Naive B cell (primary cell): ENCODE measurements at places on chromosomes 4 and X.

DNA sequence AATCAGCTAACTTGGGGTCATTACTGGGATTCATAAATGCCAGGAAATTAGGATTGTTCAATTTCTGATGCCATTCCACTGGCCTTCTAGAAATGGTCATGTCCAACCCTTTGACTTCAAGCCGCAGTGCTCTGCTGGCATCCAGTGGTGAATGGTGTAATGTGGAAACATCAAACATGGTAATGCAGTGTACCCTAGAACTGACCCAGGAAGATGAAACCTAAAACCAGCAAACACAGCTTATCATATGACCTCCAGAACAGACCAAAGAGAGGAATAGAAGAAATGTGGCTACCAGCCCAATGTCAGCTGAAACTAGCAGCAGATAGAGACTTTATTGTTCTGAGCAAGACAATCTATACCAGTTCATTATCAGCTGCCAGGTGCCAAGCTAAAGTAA, 13.8 kb downstream of the CXCL13 start:
- no peak for DNase-seq

- no peak for DNase-seq
Measured at GRCh38 chr4:74278490-74278889, 29.8 kb upstream of the EPGN start.

GRCh38 chrX:4944767-4945166, 1231.3 kb upstream of the PRKX start:
- no peak for DNase-seq

GRCh38 chrX:144335402-144335801, 451.5 kb downstream of the UBE2NL start:
- DNase-seq = no peak

GRCh38 chr4:47839259-47839658, 1.4 kb upstream of the CORIN start:
- no peak for DNase-seq

DNA sequence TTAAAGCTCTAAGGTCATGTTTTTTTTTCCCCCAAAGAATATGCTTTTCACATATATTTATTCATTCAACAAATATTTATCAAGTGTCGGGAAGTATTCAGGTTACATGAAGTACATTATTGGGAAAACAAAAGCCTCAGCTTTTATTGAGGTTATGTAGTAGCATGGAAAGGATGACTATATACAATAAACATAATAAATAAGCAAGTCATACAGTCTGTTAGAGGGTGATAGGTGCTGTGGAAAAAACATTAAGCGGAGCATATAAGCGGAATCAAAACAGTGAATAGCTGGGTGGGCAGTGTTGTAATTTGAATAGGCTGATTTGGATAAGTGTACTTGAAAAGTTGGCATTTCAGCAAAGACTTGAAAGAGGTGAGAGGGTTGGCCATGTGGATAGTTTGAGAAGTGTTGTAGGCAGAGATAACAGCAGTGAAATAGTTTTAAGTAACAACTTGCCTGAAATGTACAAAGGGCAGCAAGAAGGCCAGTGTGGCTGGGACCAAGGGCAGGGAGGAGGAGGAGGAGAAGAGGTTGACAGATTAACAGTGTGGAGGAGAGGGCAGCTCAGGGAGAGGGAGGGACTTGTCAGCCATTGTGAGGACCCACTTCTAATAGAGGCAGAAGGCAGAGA, 558.7 kb downstream of the SPRY1 start:
- DNase-seq = no peak

DNA sequence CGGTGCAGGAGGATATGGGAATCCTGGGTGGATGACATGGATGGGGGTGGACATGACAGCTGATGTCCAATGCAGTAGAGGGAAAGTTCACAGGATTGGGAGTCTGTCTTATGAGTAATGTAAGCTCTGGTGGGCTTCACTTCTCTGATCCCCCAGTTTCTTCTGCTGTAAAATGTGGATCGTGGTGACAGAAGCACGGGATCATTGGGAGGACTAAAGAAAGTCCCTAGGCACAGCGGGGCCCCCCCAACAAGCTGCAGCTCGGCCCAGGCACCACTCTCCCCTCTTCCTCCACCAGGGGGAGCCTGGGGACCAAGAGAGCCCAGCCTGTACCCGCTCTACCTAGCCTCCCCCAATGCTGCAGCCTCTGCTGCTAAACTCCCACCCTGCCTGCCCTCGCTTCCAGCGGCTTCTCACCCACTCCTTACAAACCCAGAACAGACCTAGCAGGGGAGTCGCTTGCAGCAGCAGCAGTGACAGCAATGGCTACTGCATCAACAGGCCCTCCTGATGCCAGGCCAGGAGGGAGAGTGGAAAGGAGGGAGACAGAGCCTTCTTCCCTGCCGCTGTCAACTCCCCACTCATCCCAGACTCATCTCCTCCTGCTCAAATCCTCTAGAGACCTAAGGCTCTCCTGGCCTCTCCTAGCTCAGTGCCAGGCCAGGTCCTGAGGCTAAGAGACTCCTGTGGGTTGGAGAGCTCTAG, 36.1 kb upstream of the IQSEC2 start:
- peak; percentile 68 for DNase-seq
